ENCODE measurements at places on chromosomes 2 and 18.

DNA sequence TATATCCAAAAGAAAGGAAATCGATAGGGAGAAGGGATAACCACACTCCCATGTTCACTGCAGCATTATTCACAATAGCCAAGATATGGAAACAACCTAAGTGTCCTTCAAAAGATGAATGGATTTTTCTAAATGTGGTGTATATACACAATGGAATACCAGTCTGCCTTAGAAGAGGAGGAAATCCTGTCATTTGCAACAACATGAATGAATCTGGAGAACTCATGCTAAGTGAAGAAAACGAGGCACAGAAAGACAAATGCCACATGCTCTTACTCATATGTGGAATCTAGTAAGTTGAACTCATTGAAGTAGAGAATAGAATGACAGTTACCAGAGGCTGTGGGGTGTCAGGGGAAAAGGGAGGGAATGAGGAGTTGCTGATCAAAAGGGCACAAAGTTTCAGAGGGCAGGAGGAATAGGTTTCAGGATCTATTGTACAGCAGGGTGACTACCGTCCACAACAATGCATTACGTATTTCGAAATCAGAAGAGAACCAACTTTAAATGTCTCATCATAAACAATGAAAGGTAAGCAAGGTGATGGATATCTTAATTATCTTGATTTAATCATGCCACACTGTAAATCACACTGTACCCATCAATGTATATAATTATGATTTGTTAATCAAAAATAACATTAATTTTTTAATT lies 46.1 kb downstream of the SIGLEC15 start:
- no peak for DNase-seq

GRCh38 chr18:61731178-61731577 lies 161.6 kb downstream of the RNF152 start:
- DNase-seq = no peak

DNA sequence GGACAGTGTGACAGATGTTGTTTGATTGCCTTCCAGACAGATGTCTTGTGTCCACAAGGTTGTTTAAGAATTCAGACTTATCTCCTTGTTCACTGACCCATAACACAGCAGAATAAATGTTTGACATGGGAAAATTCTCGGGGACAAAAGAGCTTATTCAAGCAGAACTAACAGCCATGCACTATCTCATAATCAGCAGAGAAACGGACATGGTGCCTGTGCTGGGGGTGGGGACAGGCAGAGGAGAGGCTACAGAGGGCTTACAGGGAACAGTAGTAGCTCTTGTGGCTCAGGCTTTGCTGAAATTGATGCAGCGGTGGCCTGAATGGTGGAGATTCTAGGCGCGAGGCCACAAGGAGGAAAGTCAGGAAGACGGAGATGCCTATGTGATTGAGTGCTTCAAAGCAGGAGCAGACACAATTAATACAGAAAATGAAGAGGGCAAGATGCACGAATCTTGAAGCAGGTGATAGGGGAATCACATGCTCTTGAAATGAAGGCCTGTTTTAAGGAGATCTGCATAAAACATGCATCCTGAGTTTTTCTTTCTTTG lies 62.0 kb upstream of the CAB39 start:
- no peak for DNase-seq

GRCh38 chr2:228426502-228427216 lies 245.2 kb upstream of the SPHKAP start:
- DNase-seq = no peak

DNA sequence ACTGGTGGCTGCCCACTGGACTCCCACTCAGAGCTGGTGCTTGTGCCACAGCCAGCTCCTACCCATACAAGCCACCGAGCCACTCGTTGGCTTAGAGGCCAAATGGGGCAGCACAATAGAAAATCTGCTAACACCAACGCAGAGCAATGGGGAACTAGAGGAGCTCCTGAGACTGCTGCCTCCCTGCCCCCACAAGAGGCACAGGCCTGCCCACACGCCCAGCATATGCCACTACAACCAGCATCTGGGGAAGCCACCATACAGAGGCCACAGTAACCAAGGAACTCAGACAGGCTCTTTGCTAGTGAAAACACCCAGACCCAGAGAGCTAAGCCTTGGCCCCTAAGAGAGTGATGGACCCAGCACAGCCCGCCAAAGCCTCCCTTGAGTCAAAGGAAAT lies 231.2 kb upstream of the RAB6C start:
- DNase-seq = no peak

- DNase-seq = no peak
Measured at GRCh38 chr2:35099342-35099741, 1256.2 kb upstream of the CRIM1 start.

DNA sequence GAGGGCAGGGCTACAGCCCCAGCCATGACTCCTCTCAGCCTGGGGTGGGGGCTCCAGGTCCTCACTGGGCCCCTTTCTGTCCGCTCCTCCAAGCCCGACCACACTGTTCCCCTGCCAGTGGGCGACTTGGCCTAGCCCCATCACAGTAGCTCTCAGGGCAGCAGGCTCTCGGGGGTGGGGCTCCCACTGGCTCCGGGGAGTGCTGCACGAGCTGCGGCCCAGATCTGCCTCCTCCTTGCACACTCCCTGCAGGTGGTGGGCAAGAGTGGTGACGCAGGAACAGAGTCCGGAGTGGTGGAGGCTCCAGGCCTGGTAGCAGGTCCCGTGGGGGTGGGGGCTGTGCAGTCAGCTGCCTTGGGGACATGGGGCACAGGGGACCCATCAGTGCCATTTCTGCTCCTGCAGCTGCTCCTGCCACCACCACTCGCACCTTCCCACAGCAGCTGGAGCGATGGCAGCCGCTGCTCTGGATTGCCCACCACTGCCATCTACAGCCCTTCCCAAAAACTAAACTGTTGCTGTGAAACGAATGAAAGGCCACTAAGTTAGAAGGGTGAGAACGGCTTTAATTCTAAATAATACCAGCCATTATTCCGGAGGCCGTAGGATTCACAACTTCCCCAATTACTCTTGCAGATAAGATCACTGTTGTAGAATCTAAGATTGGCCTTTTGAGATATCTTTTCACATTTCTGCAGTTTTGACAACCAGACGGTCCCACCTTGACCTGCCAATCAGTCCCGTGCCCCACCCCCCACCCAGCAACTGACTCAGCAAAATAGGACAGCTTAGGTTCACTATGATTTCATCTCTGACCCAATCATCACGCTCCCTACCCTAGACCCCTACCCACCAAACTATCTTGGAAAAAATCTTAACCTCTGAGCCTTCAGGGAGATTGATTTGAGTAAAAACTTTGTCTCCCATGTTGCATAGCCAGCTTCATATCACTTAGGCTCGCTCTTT lies 530.2 kb downstream of the DCC start:
- no peak for DNase-seq

DNA sequence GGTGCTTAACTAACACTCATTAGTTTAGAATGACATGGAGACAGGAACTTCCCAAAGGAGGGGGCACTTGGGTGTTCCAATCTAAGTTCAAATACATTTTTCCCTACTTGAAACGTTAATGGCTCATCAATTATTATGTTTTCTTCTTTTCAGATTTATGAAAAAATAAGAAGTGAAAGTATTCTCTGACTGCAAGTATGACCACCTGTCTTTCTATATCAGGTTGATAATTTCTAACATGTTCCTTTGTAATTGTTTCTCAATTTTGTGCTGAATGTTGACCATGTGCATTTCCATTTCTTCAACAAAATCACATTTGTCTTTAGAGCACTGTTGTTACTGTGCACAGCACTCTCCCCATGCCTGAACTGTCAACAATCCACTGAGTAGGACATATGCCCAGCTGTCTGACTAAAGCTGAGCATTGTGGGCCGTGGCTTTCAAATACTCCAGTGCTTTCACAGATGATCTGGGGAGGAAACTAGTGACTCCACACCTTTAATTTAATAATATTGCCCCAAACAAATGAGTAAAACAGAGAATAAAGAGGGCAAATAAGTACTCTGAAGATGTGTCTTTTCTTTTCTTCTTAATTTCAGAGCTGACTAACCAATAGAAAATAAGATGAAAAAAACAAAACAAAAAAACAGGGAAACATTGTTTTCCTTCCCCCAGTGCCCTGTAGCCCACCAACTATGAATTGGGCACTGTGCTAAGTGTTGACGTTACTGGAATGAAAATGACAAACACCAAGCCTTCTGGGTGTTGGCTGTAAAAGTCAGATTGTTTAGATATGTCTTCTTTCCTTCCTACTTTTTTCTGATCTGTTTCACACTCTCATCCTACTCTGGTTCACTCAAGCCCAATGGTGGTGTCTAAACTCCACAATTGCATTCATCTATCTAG lies 16.0 kb downstream of the LANCL1 start:
- no peak for DNase-seq

GRCh38 chr18:5196253-5197031 lies 615 bp downstream of the AKAIN1 start:
- DNase-seq = no peak

DNA sequence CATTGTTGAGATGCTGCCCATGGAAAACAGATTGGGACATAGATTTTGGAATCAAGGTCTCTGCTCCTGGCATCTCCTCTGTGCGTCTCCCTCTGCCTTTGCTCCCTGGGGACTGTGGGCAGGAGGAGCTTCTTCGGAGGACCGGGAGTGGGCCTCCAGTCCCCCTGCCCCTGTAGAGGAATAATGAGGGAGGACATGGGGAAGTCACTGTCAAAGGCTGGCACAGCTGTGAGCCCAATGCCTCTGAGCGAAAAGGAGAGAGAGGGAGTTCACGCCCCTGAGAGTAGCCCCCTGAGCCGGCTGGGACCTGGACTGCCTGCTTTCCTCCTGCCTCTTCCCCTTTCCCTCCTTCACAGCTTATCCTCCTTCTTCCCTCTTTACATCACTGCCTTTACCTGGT lies 195.0 kb downstream of the LOXHD1 start:
- no peak for DNase-seq

GRCh38 chr2:12173271-12173942 lies 427.0 kb downstream of the LPIN1 start:
- DNase-seq = no peak

GRCh38 chr18:65206551-65207260 lies 544.1 kb upstream of the CDH7 start:
- no peak for DNase-seq

- DNase-seq = peak; percentile 43
Measured at GRCh38 chr2:181371782-181372645, 85.2 kb upstream of the ITGA4 start.

DNA sequence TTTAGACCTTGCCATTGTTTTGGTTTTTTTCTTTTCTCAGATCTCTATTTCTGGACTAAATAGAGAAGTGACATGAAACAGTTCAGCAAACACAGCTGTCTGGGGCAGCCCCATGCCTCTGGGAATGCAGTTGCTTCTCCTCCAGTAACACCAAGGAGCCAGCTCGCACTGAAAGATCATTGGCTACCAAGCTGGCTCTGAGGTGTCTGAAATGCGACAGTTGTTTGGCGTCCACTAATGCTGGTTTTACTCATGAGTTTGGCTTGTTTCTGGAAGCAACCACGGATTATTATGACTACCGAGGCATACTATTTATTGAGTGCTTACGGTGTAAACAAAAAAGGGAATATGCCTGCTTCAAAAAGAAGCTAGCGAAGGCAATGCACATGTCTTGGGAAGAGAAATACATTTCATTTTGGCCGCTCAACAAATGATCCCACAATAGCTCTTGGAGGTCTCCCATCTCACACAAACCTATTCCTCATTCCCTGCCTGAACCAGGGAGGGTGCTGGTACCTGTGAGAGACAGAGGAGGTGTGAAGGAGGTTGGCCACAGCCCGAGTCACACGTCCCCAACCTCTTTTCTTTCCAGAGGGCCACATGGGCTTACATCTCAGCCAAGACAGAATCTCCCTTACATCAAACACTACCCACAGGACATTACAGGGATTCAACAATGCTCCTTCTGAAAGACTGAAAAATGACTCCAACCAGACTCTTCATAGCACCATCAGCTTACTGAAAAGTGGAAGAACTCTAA lies 37.5 kb upstream of the NEB start:
- DNase-seq = peak; percentile 19

- DNase-seq = no peak
Measured at GRCh38 chr2:218284106-218284811, 8.0 kb downstream of the TMBIM1 start.

GRCh38 chr2:137168552-137168951 lies 403.2 kb downstream of the THSD7B start:
- no peak for DNase-seq

- no peak for DNase-seq
Measured at GRCh38 chr18:46080156-46080555, 8.1 kb upstream of the PSTPIP2 start.

GRCh38 chr2:20465716-20466394 lies 19.0 kb downstream of the RHOB start:
- no peak for DNase-seq

Measured in astrocyte of the cerebellum (primary cell).